ENCODE measurements at places on chromosomes 4 and X.
A peak's percentile ranks its signal among the peaks of the same experiment; 100 is the strongest.

- DNase-seq: no peak
Observed at GRCh38 chrX:42751573-42751972, 26.4 kb downstream of the PPP1R2C start.

- no peak for DNase-seq
Observed at GRCh38 chr4:26815706-26816105, 44.9 kb upstream of the STIM2 start.

- DNase-seq: no peak
Observed at GRCh38 chr4:168119100-168119499, 26.8 kb downstream of the ANXA10 start.

- no peak for DNase-seq
Observed at GRCh38 chr4:129994715-129995114, 898.8 kb downstream of the C4orf33 start.

- no peak for DNase-seq
Observed at GRCh38 chrX:110509755-110510532, 151.3 kb downstream of the RTL9 start.

DNA sequence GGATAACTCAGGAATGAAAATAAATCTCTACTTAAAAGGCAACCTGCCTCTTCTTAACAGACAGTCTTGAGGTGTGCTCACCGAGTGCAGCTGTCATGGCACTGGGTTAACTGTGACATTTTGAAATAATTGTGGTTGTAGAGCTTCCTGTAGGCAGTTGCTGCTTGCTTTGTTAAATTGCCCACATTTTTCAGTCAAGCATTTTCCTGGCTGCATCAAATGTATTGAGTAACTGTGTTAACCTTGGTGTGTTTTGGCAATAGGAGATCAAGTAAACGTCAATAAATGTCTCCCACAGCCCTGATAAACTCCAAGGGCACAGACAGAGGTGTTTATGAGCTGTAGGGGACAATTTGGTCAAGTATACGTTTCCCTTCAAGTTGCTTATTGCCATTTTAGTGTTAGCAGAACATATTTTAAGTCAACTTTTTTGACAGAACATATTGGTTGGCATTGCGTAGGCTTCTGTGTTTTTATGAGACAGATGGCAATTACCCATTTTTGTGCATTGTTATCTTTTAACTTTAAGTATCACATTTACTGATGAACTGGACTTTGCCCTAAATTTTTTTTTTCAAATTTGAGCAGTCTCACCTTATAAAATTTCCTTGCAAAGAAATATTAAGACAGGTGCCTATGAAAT, 527.4 kb downstream of the C4orf33 start:
- DNase-seq: peak; percentile 78

DNA sequence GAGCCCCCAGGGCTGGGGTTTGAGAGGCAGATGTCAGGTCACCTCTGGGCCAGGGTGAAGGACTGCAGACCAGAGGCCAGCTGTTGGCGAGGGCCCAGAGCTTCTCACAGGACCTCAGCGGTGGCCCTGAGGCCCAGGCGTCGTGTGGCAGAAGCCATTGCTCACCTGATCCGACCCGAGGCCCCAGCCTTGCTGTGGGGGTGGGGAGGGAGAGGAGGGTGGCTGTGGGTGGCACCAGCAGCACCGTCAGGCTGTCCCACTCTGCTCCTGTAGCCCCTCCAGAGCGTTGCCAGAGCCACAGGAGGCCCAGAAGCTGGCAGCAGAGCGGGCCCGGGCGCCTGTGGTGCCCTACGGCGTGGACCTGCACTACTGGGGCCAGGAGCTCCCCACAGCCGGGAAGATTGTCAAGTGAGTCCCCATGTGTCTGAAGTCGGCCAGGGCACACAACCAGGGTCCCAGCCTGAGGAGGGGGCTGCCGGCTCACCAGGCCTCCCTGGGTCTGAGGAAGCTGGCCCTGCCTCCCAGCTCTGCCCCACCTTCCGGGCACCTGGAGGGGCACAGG, 28.8 kb downstream of the UVSSA start:
- no peak for DNase-seq

DNA sequence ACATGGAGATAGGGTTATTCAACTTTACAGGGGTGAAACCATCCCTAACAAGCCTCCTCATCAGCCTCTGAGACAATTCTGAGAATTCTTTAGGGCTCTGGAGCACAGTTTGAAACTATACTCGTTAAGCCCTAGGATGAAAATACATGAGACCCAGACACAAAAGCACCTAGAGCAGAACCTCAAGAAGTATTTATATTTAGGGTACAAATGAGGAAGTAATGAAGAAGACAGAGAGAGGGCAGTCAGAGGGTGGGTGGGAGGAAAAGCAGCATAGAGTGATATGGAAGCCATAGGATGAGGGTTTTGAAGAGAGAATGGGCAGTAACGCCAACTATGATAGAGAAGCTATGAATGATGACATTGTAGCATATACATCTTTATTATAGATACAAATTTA, 250.3 kb downstream of the DCLK2 start:
- DNase-seq: no peak

- no peak for DNase-seq
Observed at GRCh38 chr4:76600447-76600846, 165.4 kb downstream of the SHROOM3 start.

GRCh38 chr4:98430708-98431403, 169.7 kb downstream of the RAP1GDS1 start:
- no peak for DNase-seq

GRCh38 chr4:76947369-76947768, 2.2 kb upstream of the SEPTIN11 start:
- DNase-seq: no peak

- DNase-seq: no peak
Observed at GRCh38 chrX:119895843-119896326, at the start of gene AKAP14. Gene AKAP14 (plus strand): TSS chrX:119895893. CDS start chrX:119903224, 7,331 bp downstream.

DNA sequence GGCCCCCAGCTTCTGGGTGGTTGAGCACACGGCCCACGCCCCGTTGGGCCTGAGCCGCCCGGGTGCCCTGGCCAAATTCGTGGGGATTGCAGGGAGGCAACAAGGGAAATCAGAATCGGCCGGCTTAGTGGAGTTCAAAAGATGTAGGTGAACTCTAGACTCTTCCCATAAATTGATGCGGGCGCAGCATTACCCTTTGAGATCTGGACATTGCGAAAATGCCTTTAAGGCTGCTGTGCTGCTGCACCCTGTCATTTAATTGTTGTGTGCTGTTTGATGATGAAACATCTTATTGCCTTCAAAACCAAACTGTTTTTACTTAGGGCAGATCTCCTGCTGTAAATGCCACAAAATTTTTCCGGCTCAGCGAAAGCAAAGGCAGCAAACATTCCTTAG, 409 bp upstream of the MPP1 start:
- DNase-seq: no peak

- DNase-seq: no peak
Observed at GRCh38 chr4:67051000-67051789, 494.1 kb downstream of the CENPC start.

All from thymus (tissue), 14 donors.